ENCODE measurements at places on chromosomes 2 and 18.

DNA sequence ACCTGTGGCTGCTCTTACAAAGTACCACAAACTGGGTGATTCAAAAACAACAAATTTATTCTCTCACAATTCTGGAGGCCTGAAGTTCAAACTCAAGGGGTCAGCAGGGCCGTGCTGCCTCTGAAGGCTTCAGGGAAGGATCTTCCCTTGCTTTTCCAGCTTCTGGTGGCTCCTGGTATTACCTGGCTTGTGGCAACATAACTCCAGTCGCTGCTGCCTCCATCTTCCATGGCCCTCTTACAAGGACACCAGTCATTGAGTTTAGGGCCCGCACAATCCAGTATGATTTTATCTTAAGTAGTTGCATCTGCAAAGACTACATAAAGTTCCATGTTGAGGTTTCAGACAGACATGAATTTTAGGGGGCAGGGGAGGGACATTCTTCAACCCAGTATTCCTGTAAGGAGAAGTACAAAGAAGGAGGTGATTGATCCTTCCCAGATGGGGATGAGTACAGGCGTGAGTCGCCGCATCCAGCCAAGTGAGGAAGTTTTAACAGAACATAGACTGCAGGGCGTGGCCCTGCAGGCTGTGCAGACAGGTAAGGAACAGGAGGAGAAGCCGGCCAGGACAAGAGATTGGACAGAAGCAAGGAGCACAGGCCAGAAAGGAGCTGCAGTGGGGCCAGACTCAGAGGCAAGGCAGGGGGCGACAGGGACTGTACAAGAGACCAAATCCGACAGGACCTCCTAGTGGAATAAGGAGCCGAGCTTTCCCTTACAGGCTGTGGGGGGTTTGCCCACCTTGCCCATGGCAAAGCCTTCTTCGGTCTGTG, 44.4 kb upstream of the BZW1 start:
- no peak for DNase-seq

DNA sequence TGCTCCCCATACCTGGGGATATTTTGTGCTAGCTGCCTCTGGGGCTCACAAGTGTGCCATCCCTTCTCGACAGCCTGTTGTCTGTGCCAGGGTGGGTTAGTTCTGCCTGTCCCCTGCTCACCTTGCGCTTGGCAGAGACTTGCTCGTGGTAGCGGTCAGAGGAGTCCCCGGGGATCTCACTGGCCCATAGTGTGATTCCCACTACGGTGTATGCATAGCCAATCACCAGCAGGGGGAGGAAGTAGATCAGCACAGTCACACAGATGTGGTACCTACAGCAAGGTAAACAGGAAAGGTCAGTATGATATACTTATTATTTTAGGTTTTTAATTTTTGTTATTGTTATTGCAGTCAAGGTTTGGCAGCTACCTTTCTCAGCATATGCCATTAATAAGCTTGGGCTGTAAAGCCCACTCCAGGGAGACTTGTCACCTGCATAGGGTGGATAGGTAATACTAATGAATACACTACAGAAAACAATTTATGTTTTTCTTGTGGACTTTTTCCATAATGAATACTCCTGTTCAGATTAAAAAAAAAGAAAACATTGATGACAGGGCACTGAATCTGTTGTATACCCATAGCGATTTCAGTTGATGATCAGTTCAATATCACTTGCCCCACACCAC, 95.2 kb downstream of the POLE4 start:
- DNase-seq = no peak

DNA sequence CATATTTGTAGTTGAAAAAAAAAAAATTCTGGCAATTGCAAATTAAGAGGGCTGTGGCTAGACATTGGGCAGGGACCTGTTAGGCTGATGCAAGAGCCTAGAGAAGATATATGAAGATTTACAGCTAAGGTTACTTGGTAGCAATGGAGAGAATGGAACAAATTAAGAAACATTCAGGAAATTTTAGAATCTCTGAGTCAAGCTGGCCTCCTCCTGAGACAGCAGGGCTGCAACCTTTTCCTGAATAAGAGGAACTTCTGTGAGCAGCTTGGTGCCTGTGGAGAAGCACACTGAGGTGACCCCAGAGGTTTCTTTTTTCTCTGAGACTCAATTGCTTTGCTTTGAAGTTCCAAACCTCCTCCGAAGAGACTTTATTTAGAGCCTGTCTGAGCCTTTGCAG, 118.6 kb upstream of the LRATD1 start:
- DNase-seq = no peak

- DNase-seq = no peak
Observed at GRCh38 chr2:113877711-113878598, 11.9 kb upstream of the ACTR3 start.

GRCh38 chr2:133721118-133721517, 152.9 kb upstream of the NCKAP5 start:
- no peak for DNase-seq

DNA sequence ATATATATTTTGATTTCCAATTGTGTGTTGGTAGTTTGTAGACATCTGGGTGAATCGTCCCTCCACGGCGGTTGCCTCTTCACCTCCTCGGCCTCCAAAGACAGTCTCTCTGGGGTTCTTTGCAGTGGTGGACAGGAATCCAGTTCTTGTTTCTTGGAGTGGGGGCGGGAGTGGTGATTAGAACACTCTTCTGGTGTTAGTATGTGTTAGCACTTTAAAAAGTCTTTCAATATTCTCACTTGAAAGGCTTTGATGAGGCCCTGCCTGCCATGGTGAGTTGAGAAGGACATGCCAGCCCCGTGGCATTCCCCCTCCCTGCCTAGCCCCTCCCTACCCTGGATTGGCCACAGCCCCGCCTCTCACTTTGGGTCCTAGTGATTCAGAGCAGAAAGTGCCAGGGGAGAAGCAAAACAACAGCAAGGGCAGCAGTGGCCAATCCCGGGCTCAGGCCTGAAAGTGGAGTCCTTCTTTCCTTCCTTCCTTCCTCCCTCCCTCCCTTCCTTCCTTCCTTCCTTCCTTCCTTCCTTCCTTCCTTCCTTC, 316.8 kb upstream of the HS6ST1 start:
- no peak for DNase-seq

DNA sequence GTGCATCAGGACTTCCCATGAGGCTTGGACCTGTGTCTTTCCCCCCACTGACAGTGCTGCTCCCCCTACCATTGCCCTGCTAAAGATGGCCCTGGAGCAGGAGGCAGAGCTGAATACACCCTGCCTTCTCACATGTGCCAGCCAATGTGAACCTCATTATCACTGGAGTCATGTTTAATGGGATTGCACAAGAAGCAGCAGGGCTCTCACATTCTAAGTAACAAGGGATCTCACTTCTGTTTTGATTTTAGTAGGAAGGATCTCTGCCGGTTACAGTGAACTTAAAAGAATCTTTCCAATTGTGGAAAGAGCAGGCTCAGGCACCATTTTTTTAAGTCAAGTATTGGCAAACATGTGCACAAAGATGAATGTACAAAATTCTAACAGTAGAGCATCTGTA, 322.1 kb upstream of the MEX3C start:
- no peak for DNase-seq

- no peak for DNase-seq
Observed at GRCh38 chr2:159072795-159073194, 104.4 kb downstream of the TANC1 start.

GRCh38 chr2:38092196-38092902, 16.4 kb upstream of the CYP1B1 start:
- no peak for DNase-seq

DNA sequence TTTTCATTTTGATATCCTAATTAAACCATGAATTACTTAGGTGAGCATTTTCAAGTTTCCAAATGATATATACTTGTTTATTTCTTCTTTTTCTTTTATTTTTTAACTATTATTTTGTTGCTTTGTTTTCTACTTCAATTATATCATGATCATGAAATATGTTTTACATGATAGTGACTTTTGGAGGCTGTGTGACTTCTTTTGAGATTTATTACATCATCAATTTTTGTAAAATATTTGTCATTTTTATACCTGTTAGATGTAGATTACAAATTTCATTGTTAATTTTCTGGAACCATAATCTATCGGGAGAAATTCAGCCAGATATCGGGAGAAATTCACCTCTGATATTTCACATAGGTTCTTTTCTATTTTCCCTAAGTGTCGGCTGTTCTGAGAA, 228.6 kb downstream of the RAD51AP2 start:
- no peak for DNase-seq

GRCh38 chr2:177211169-177211568, 1.4 kb upstream of the HNRNPA3 start:
- no peak for DNase-seq

GRCh38 chr18:73254564-73254963, 386.8 kb upstream of the NETO1 start:
- DNase-seq = no peak

- DNase-seq = no peak
Observed at GRCh38 chr2:178860551-178860950, 53.3 kb upstream of the TTN start.

DNA sequence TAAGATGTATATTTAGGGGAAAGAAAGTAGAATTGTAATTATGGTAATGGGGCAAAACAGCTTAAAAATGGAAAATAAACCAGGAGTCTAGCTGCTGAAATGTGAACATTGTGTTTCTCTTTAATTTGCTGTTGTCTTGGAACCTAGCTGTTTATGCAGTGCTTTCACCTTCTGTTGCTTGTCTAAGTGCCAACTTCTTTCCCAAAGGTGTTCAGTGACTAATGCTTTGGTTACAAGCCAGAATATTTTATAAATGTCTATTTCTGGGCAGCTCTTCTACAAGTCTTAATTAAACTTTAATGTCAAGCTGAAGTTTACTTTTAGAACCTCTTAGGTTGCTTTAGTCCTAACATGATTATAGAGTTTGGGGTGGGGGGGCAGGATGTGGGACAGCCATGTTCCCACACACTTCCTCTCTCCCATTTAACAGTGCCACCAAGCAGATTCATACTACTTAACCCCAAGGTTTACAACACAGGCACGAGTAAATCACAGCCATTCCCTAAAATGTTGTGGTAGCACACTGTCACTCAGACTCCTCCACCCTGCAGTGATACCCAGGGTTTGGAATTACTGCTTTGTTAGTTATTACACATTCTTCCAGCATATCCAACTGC, 60.6 kb downstream of the ITGA4 start:
- no peak for DNase-seq

All from NCI-H524 treated with DMSO at 0.1 percent for 48 hours (cell line).